CD4-positive, CD25-positive, alpha-beta regulatory T cell (primary cell): ENCODE measurements at places on chromosomes 1 and 21. TPM values are rescaled to one million over a fixed set of nuclear protein-coding genes. Genes with fewer than 3 reads are reported as not detected.

DNA sequence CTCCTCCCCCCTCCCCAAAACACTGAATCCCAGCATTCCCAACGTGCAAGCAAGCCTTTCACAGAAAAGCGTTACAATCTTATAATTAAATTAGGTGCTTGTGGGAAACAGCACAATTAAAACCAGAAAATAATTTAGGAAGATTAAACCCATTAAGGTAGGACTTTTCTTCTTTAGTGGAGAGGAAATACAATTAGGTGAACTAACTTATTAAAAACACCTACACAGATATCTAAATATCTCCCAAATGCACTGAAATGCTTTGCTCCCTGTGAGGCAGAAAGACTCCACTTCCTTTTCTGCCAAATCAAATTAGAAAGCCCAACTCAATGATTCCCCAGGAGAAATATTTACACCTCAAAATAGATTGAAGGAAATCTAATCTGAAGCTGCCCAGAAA is 60.9 kb upstream of the ETS2 start:
- no peak for DNase-seq

Gene RUNX3
- 14.1 TPM for polyA plus RNA-seq

DNA sequence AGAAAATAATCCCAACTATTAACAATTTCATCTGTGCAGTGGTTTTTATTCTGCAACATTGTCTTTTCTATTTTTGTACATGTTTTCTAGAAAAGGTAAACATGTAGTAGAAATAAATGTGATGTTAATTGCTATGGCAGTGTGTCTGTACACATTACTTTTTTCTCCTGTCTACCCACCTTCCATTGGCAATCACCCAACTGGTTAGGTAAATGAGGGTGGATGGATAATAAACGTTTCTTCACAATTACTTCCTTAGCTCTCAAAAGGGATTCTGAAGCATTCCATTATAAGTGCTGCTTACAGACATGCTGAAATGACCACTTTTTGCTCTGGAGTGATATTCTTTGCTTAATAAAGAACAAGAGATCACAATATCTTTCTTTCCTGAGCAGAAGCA is 61.4 kb downstream of the MAGI3 start:
- DNase-seq: no peak

GRCh38 chr1:64986903-64987871 is 20.8 kb upstream of the JAK1 start:
- DNase-seq: no peak
